SJSA1 (cell line): ENCODE measurements at places on chromosomes 12 and 14. TPM values are rescaled to one million over a fixed set of nuclear protein-coding genes. Genes with fewer than 3 reads are reported as not detected.

The FLVCR2 gene
- 0.09 and 0.39 TPM in 2 replicates for total RNA-seq

The KCNH3 gene
- 0.08 and 0.53 TPM in 2 replicates for total RNA-seq

The SMCO2 gene
- not detected in 2 replicates for total RNA-seq

The ARHGEF25 gene
- 107 and 145 TPM in 2 replicates for total RNA-seq

The IFNG gene
- total RNA-seq, result not detected in 2 replicates

The NOVA1 gene
- total RNA-seq, result not detected in 2 replicates

DNA sequence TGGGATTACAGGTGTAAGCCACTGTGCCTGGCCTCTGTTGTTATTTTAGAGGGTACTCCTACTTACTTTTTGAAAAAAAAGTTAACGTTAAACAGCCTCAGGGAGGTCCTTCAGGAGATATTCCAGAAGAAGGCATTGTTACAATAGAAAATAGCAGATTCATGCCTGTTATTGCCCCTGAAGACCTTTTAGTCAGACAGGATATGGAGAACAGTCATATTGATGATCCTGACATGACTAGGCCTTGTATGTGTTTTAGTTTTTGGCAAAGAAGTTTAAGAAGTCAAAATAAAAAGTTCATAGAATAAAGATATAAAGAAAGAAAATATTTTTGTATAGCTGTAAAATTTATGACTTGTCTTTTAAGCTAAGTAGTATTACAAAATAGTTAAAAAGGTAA is 45.3 kb downstream of the WASHC3 start:
- DNase-seq, result no peak

GRCh38 chr14:53628732-53629430 is 327.7 kb downstream of the BMP4 start:
- no peak for DNase-seq

- peak; percentile 70 for DNase-seq
Observed at GRCh38 chr14:102795060-102795925, 18.0 kb downstream of the TRAF3 start.

- DNase-seq, result no peak
Observed at GRCh38 chr12:88338486-88338885, 196.4 kb downstream of the TMTC3 start.

GRCh38 chr12:97093187-97093683 is 186.2 kb downstream of the NEDD1 start:
- no peak for DNase-seq

DNA sequence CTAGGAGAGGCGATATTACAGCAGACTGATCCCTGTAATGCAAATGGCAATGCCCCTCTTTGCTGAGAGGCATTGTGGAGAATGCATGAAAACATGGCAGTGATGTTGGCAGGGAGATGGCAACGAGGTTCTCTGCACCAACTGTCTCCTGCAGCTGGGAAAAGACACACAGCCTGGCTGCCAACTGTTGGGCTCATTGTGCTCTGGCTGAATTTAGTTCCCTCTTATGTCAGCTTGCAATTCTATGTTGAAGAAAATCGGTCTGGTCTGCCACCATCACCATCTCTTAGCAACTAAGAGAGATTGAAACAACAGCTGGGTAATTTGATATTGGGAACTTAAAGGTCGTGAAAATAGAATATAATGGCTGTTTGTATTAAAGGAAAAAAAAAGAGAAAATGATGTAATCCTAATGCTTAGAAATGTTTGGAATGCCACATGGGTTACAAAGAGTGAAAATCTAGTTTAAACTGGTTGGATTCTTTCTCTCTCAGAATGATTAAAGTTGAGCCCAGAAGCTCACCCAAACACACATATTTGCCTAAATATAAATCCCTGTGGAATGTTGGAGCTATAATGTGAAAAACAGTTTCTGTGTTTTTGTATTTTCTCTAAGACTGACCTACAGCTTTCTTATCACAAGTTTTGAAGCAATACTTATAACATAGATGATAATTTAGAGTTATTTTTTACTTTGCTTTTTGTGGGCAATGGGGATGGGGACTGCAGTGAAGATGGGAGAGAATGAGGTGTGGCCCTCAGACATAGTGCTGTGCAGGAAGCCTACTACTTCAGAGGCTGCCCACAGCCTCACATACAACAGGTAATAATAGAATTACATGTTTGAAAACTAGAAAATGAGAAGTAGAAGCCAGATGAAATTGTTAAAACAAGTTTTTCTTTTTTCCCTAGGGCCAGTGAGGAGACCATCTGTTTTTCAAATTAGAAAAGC is 143.7 kb downstream of the AKAP6 start:
- DNase-seq, result peak; percentile 81

DNA sequence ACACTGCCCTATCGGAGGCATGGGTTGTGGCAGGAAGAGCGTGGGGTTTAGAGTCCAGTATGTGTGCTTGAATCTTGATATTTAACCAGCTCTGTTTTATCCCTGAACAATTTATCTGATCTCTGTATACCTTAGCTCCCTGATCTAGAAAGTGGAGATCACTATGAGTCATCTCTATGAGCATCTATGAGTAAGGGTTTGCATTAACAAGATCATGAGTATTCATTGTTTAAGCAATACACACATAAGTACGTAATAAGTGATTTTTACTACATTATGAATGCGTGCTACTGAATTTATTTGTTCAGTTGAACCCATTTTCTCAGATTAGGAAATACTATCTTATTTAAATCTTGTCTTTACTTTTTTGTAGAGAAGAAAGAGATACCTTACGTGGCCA is 49.4 kb downstream of the GPATCH2L start:
- peak; percentile 29 for DNase-seq

- DNase-seq, result no peak
Observed at GRCh38 chr14:34610101-34610500, 19.8 kb downstream of the SNX6 start.

DNA sequence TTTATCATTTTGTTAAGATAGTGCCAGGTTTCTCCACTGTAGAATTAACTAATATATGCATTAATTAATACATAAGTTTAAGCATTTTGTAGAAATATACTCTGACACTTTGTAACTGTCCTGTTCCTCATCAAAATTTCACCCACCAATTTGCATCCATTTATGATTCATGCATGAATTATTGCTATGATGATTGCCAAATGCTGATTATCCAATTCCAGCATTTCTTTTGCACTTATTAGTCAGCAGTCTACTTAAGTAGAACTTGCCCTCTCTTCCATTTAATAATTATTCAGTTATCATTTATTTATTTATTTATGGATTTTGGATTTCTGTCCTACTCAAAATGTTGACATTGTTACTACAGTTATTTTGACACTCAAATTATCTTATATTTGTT is 72.2 kb downstream of the SLC6A15 start:
- DNase-seq, result no peak

GRCh38 chr14:56703947-56704346 is 106.3 kb downstream of the OTX2 start:
- no peak for DNase-seq
